Stimulated activated CD4-positive, alpha-beta T cell treated with anti-CD3 and anti-CD28 coated beads, Interleukin-2, amount 100 ng/mL, for 48 hours (primary cell): ENCODE measurements at places on chromosomes 16 and 17.

DNA sequence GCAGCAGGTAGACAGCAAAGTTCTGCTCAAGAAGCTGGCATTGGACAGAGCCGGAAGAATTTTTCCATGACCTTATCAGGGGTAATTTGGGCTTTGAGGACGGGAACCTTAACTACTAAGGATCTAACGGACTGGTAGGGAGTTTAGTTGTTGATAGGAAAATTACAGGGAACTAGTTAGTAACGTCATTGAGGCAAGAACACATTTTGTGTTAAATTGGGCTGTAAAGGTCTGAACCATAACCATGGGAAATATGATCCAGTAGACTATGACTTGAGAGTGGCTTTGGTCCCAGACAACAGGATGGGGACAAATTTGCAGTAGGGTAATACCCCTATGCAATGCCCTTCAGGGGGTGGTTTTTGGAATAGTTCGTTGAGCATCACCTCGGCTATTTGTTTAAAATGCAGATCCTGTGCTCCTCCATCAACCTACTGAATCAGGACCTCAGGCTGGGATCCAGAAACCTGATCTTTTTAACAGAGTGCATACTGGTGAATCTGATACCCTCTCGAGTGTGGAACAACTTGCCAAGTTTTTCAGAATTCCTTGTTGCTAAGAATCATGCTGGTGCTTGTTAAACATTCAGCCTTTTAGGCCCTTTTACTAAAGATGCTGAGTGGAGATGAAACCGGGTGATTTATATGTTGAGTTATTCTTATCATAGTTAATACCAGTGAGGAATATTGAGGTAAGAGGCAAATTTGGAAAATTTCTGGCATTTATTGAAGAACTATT, 255.1 kb downstream of the MAP2K6 start:
- DNase-seq = no peak

GRCh38 chr17:77930780-77931768, 27.4 kb upstream of the TNRC6C start:
- DNase-seq = no peak

GRCh38 chr16:17921357-17921978, 415.1 kb downstream of the NPIPA8 start:
- peak; percentile 54 for DNase-seq

- DNase-seq = no peak
These were observed 996 bp downstream of the PCYT2 start for GRCh38 chr17:81909966-81910839.

- no peak for DNase-seq
These were observed 43.4 kb downstream of the GNAO1 start for GRCh38 chr16:56234737-56235136.

DNA sequence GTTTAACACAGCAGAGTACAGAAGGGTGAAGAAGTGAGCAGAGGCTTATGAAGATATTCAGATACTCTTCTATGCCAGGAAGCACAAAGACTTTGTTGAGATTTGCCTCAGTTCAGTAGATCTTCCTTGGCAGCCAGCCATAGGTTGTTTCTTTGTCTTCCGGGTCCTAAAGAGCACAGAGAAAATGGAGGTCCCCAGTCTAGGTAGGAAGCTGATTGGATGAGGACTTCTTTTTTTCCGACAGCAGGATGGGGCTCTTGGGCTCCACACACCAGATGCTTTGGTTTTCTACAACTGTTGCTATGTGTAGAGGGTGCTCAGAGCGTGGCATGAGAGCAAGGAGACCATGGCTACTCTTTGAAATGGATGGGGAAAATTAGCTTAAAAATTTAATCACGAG, 8.3 kb upstream of the CDC6 start:
- no peak for DNase-seq

DNA sequence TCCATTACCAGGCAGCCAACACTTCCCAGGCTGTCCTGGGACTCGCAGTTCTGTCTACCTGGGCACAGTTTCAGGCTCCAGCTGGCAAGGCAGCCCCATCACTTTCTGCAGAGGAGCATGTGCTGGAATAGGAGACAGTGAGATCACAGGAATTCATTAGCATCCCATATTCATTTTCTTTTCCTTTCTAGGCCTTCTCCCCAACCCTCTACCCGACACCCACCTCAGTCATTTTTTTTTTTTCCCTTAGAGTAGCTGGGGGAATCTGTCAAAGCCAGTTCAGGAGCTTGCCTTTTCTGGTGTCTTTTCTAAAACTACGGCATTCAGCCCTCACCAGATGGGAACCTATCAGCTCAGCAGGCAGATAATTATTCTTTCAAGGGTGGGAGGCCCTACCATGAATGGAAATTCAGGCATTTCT, 42.4 kb upstream of the FBXO47 start:
- DNase-seq = no peak

DNA sequence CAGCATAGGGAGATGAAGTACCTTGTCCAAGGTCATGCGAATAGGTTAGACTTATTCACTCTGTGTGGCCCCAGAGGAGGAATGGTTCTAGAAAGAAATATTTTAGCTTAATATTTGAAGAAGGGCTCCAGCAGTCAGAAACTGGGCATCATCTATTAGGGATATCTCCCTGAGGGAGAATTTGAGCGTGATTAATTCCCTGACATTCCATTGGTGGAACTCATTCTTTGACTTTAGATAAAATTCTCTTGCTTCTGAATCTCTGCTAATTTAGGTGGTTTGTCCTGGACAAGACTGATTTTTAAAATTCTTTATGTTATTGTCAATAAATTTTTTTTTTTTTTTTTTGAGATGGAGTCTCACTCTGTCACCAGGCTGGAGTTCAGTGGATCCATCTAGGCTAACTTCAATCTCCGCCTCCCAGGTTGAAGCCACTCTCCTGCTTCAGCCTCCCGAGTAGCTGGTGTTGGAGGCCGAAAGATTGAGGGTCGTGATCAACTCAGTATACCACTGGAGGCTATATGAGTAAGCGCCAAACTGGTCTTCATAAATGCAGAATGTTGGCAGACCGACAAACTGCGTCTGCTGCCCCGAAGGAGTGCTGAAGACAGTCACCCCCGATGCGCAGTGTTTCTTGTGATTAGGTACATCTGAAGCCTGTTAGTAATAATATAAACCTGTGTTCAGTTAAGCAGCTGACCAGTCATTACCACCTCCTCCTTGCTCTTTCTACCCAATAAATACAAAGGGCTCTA, 267.9 kb upstream of the HSBP1 start:
- no peak for DNase-seq

GRCh38 chr17:8494506-8495111, 58.9 kb downstream of the NDEL1 start:
- DNase-seq = no peak

DNA sequence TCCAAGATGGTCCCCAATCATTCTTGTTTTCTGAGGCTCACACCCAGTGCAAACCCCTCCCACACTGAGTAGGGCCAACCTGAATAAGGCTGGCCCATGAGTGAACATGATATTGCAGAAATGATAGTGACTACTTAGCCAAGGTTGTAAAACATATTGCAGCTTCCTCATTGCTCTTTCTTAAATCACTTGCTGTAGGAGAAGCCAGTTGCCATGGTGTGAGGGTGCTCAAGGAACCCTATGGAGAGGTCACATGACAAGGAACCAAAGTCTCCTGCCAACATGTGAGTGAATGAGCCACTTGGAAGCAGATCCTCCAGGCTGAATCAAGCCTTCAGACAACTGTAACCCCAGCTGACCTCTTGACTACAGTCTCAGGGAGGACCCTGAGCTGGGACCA, 191.4 kb downstream of the RGS9 start:
- DNase-seq = no peak

DNA sequence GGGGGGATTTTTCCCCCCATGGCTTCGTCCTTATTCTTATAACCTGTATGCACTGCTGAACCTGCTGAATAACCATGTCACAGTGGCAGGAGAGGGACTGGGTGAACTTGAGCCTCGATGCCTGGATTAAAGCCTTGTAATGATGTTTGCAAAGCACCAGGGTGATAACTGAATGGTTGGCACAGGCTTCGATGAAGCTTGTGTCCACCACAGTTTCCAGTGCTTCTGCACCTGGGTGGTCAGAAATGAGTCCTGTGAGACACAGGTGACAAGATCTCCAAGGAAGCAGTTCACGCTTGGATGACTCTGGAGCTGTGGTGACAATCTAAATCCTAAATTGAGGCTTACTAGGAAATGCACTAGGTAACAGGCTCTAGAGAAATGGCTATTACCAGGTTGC, 729.3 kb downstream of the MAF start:
- DNase-seq = no peak

DNA sequence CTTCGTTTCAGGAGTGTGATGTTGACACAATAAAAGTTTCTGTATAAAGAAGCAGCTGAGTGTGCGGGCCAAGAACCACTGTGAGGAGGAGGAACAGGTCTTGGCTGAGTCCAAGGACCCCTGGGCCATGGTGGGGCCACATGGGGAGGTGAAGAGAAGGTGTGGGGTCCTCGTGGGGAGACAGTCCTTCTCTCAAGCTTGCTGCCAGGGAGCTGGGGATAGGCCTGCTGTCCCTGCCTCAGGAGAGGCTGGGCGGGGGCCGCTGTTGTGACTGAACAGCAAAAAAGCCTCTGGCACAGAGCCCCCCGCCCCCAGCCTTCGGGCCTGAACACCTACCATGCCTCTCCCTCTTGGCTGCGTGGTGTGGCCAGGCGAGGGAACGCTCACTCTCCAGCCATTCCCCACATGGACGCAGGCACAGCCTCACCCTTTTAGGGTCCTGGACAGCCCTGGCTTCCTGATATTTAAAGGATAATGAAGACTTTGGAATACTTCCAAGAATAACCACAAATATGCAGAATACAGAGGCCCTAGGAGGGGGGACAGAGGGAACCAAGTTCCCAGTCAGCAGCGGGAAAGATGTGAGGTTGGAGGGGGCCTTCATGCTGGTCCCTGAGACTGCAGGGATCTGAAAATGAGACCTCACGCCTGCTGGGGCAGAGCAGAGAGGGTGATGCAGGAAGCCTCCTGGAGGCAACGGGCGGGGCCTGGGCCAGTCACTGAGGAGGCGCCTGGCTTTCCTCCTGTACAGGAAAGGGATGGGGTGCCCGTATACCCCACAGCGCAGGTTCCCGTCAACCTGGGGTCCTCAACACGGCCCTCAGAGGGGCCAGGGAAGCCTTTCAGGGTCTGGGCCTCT, 100.0 kb upstream of the CREBBP start:
- DNase-seq = no peak
